ENCODE measurements at places on chromosomes 13 and 19. TPM values are rescaled to one million over a fixed set of nuclear protein-coding genes. Genes with fewer than 3 reads are reported as not detected.

Gene NRTN
- not detected for total RNA-seq

Gene SMIM17
- total RNA-seq: not detected

Gene CEACAM8
- total RNA-seq: not detected

Gene ZNF613
- 3.0 TPM for total RNA-seq

Gene FCER2
- total RNA-seq: not detected

Gene SYNE4
- 0.23 TPM for total RNA-seq

Gene PROZ
- not detected for total RNA-seq

Gene ACER1
- not detected for total RNA-seq

Gene GPC5
- total RNA-seq: not detected

Gene CA11
- total RNA-seq: 1.3 TPM

Gene FFAR3
- total RNA-seq: not detected

DNA sequence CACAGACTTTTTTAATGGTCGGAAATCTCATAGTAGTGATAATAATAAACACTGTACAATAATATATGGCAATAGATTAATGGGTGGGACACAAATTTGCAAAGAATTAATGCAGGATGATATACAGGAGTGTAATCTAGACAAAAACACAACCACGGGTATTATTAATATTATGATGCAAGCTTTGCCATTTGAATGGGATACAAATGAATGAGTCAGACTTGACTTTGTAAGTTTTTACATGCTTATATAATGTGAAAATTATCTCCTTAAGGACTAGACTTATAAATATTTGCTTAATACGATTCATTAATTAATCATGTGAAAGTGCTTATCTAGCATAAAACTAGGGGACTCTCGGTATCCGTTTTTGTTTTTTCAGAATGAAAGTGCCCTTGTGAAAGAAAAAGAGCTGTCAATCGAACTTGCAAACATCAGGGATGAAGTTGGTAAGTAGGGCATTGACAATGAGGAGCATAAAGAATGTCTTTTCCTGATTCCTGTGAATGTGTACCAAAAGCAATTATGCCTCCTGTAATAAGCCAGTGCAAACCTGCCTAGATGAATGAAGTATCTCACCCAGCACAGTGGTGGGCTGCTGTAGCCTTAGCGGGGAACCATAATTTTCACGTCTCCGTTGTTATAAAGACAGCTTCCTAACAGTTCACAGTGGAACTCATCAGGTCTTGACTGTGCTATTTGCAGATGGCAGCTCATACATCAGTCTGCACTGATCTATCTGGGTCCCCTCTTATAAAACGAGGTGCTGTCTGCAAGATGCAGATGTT lies 155.7 kb downstream of the SLC7A1 start:
- no peak for DNase-seq

GRCh38 chr19:6811906-6812305 lies 39.4 kb downstream of the VAV1 start:
- DNase-seq: peak; percentile 22

- DNase-seq: peak; percentile 71
Observed at GRCh38 chr19:17332677-17333581, 1.7 kb downstream of the ANO8 start.

DNA sequence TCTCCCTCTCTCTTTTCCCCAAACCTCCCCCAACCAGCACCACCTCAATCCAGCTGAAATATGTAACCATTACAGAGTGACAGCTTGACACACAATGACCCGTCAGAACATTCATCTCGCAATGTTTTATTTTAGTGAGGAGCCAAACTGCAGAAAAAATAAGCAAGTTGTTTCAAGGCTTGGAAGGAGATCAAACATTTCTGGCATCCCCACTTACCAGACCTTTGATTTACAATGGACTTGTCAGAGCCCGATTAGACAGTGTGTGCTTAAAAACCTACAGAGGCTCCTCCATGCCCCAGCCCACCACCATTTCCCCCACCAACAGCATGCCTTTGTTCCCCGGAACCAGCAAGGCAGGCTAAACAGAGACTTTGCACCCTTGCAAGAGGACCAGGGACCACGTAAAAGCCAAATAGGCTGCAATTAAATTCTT lies 382.8 kb upstream of the ZNF507 start:
- DNase-seq: peak; percentile 28

- DNase-seq: no peak
Observed at GRCh38 chr19:5064896-5065295, 96.0 kb downstream of the KDM4B start.

GRCh38 chr19:947090-947706 lies 21.4 kb downstream of the ARID3A start:
- no peak for DNase-seq

- no peak for DNase-seq
Observed at GRCh38 chr19:43782311-43782660, 1.5 kb upstream of the KCNN4 start.

GRCh38 chr19:16284505-16284904 lies 40.1 kb upstream of the KLF2 start:
- DNase-seq: no peak

GRCh38 chr19:45405435-45406225 lies 761 bp upstream of the PPP1R13L start:
- peak; percentile 96 for DNase-seq

GRCh38 chr13:110638814-110639806 lies 23.8 kb downstream of the NAXD start:
- no peak for DNase-seq

DNA sequence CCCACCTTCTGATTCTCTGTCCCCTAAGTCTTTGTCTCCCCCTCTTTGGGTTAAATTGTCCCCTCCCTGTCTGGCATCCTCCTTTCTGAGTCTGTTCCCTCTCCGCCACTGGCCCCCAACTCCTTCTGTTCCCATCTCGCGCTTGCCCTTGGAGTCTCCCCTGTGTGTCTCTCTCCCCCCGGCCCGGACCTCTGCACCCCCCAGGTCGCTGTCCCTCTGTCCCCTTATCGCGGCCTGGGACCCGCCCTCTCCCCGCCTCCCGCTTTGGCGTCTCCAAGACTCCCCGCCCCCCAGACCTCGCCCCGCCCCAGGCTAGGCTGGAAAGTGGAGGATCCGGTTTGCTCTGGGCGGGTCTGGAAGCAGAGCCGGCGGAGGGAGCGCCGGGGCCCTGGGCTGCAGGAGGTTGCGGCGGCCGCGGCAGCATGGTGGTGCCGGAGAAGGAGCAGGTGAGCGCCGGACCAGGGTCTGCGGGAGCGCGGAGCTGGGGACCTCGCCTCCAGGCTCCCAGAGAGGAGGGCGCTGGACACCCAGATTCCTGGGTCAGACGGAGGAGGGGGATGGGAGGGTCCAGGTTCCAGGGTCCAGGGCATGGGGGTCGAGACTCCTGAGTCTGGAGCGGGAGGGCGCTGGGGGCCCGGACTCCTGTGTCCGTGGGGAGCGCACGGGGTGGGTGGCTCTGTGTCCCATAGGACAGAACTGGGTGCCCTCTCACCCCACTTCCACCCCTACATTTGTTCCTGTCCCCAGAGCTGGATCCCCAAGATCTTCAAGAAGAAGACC lies at the start of gene TRPM4:
Gene TRPM4 (plus strand): TSS at position 348 of the 780 bp plus-strand sequence. CDS start 75 bp downstream, at position 423.
- peak; percentile 88 for DNase-seq

- no peak for DNase-seq
Observed at GRCh38 chr19:36685835-36686234, 1.6 kb upstream of the ZNF567 start.

GRCh38 chr19:2856457-2857050 lies 10.6 kb upstream of the ZNF556 start:
- DNase-seq: no peak

DNA sequence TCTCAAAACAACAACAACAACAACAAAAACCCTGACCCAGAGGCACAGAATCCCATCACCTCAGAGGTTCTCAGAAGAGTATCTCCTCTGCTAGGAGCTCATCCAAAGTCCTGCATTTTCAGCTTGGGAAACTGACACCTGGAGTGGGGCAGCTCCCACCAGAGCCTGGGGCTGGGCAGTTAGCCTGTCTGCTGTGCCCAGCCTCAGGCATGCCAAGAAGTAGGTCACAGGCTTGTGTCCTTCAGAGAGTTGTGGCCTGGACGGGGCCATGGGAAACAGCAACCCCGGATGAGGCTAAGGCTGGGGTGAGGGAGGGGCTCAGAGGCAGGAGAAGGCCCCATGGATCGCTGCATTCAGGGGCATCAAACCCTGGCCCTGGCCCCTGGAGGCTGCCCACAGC lies 2.1 kb downstream of the NDUFS7 start:
- DNase-seq: no peak

DNA sequence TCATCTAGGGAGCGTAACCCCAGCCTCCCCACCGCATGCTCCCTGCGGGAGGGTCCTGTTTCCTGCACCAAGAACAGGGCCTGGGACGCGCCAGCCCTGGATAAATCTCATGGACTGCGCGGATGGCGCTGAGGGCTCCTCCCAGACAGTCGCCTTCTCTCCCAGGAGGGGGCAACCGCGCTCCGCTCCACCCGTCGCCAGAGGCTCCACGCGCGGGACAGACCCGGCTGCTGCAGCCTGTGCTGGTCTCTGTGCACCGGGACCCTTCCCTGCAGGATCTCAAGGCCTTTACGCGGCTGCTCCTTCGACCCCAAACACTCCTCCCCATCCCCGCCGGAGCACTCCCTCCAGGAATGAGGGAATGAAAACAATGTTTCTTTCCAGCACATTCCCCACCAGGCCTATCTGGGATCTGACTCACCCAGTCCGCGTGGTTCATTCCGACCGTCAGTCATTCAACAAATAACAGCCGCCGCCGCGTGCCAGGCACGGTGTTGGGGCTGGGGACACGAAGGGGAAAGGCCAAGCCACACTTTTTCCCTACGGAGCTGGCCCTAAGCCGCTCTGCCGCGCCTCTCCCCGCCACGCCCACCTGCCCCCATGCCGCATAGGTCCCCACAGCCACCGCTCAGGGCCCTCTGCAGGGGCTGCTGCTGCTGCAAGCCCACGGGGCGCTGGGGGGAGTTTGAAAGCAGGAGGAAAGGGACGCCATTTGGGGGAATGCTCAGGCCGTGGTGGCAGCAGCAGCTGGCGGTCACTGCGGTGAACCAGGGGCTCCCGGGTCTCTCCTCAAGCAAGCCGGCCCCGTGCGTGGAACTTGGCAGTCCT lies 6.0 kb downstream of the PNMA8B start:
- no peak for DNase-seq

DNA sequence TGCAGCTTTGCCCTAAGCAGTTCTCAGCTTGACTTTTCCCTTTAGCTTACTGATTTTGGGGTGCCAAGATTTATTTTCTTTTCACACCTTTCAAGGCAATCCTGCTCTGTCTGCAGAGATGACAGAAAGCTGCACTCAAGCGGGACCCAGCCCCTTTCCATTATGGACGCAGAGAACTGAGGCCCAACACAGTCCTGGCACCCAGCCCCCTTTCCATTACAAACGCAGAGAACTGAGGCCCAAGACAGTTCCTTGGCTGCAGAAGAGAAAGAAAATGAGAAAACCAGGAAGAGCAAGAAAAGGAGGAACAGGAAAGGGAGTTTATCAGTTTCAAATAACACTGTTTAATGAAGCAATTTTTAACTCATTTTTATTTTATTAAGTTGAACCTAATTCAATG lies 36.8 kb upstream of the ATP11A start:
- DNase-seq: no peak

DNA sequence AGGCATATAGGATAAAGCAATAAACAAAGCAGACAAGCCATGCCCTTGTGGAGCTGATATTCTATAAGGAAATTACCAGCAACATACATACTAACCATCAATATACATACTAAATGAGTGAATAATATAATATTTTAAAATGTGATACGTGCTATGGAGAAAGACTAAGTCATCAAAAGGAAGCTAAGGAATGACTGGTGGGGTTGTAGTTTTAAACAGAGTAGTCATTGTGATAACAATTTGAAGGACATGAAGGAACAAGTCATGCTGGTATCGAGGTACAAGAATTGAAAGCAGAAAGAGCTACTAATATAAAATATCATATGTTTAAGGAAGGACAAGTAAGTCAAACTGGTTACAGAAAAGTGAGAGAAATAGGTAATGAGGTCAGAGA lies 894.9 kb upstream of the PCDH9 start:
- no peak for DNase-seq

GRCh38 chr13:100388923-100389322 lies 199.7 kb downstream of the GGACT start:
- DNase-seq: no peak

DNA sequence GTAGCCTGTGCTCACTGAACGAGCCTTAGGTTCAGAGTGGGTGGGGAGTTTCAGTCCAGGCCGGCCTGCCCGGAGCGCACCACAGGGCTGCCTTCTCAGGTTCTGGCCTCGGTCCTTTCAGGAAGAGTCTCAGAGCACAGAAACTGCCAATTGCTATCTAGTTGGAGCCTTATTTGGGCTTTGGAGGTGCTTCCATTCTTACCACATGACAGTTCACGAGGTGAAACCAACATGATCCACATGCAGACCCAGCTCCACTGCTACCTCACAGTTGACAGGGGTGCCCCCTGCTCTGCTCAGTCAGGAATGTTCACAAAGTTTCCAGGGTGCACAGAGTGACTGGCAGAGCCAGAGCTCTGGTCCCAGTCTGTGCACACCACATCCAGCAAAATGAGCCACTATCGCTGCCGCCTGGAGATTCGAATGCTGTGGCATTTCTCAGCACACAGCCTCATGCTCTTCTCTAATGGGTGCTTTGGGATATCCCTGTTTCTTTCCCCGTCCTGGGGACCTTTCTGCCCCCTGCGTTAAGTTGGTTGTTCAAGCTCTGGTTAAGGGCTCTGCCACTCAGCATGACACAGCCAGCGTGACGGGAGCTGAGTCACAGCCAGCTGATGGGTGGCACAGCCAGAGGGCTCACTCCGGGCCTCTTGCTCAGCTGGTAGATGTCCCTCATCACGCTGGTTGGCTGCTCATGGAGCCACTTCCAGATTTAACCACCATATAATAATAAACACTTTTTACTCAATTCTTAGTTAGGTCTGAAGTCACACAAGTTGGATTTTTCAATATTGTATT lies 7.5 kb upstream of the SACS start:
- DNase-seq: peak; percentile 66

GRCh38 chr19:16899566-16900075 lies 10.8 kb downstream of the F2RL3 start:
- peak; percentile 56 for DNase-seq

GRCh38 chr13:110549795-110550160 lies 11.7 kb downstream of the RAB20 start:
- DNase-seq: no peak

- no peak for DNase-seq
Observed at GRCh38 chr13:51603716-51604115, 19.5 kb downstream of the WDFY2 start.

DNA sequence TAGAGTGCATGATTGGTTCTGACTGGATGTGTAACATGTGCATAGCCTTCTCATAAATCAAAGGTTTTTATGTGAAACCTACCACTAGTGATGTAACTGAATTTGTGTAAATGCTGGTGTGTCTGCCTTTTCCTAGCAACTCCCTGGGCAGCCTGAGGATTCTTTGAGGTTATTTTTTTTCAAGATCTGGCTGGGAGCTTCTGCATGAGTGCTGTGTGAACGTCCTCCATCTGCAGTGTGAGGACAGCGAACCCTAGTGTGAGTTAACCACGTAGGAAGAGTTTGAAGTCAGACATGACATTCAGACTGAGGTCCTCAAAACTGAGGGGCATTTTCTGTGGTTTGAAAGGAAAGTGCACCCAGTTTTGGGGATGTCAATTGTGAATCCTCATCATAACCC lies 39.9 kb downstream of the DPRX start:
- DNase-seq: no peak

Measured in MG63 (cell line).